CD4-positive, alpha-beta T cell treated with Interleukin-4 for 4 hours (primary cell): ENCODE measurements at places on chromosomes 7 and 10.

GRCh38 chr7:112986256-112987031 is 100.2 kb downstream of the GPR85 start:
- no peak for DNase-seq

DNA sequence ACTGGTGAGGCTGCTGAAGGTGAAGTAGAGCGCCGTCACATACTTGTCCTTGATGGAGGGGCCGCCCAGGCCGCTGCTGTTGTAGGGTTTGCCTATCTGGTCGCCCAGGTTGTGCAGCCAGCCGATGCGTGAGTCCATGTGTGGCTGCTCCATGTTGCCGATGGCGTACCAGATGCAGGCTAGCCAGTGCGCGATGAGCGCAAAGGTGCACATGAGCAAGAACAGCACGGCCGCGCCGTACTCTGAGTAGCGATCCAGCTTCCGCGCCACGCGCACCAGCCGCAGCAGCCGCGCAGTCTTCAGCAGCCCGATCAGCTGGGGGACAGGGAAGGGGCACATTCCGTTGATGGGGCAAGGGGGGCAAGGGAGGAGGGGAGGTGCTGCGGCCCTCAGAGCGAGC is 26.6 kb downstream of the KCNH2 start:
- DNase-seq: no peak

DNA sequence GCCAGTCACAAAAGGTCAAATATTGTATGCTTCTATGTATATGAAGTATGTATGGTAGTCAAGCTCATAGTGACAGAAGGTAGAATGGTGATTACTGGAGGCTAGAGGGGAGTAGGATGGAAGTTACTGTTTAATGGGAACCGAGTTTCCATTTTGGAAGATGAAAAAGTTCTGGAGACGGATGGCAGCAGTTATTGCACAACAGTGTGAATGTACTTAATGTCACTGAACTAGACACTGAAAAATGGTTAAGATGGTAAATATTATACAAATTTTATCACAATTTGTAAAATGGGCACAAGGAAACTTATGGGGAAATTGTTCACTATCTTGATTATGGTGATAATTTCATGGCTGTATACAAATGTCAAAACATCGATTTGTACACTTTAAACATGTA is 284.6 kb downstream of the GFRA1 start:
- no peak for DNase-seq

- DNase-seq: no peak
These were observed 98.5 kb upstream of the INSIG1 start for GRCh38 chr7:155198901-155199845.

DNA sequence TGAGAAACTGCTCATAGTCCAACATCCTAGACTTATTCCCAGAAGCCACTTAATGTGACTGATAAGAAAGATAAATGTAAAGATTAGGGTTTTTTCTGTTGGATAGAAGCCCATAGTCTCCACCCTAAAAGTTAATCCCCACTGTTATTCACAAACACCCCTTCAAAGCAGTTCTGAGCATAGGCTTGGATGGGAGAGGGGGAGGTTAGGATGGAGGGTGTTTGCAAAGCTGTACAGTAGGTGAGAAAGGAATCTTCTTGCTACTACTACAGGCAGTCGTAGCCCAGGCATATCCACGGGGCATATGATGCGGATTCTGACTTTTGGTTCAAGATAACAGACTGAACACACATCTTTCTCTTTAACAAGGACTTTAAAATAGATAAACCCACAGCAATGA is 535.9 kb downstream of the PHTF2 start:
- DNase-seq: no peak

DNA sequence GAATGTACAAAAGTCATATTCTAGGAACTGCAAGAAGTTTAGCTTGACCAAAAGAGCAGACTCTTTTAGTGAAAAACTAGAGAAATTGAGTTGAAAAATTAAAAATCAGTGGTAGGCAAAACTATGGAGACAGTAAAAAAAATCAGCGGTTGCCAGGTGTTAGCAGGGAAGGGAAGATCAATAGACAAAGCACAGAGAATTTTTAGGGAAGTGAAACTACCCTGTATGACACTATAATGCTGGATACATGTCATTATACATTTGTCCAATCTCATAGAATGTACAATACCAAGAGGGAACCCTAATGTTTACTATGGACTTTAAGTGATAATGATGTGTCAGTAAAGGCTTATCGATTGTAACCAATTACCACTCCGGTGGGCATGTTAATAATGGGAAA is 761.9 kb downstream of the MAGI2 start:
- DNase-seq: no peak

DNA sequence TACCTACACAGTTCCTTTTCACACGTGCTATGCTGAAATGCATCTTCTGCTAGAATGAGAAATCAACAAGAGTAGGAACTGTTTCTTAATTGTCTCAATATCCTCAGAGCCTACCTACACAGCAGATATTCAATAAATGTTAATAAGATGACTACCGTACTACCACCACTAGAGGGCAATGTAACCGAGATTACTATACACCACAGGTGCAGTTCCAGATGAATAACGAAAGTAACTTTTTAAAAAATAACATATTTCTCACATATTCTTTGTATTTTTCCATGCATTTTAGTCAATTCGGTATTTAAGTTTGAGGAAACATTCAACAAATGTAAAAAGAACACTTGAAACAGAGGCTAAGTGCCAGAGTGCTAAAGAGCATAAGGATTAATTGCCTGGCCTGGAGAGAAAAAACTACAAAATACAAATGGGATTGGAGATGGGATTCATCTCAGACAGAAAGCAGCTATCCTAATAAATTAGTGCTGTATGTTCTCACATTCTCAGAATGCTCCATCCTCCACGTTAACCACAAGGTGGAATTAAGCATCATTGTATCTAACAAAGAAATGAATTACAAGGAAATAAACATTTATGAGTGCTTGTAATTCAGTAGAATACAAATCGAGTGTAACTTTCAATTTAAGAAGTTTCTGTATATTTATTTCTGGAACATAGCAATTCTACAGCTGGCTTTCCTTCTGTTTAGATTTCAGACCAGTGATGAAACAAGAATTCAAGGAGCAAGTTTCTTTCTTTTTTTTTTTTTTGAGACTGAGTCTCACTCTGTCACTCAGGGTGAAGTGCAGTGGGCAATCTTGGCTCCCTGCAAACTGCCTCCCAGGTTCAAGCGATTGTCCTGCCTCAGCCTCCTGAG is 20.3 kb upstream of the HECTD2 start:
- DNase-seq: peak; percentile 75

DNA sequence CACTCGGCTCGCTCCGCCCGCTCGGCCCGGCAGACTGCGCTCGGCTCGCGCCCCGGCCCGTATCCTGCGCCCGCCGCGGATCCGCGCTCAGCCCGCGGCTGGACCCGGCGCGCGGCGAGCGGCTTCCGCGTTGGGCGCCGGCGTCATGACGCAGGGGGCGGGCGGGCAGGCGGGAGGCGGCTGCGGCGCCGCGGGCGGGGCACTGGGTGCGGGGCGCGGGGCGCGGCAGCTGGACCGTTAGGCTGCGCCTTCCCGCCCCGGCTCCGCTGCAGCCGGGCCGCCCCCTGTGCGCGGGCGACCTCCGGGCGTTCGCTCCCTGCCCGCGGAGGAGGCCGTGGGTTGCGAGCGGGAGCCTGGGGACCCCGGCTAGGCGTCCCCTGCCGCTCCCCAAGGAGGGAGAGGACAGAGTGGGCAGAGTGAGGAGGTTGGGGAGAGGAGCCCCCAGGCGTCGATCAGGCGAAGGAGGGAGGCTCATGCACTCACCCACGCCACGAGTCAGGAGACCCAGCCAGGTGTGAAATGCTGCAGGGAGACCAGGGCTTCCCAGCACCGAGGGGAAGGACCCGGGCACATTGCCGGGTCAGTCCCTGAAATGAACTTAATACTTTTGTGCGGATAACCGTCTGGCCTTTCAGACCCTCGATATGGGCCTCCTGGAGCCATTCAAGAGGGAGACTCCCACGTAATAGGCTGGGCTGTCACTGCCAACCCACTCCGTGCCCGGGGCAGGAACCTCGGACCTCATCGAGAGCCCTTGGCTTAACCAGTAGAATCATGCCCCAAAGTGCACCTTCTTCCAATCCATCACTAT is at the start of gene PIP4K2A:
TSS of gene PIP4K2A (minus strand) at position 100 of the 811 bp plus-strand sequence. CDS start 252 bp downstream, outside the sequence.
- DNase-seq: peak; percentile 60

GRCh38 chr10:5540080-5540479 is 15.3 kb downstream of the CALML3 start:
- DNase-seq: no peak

DNA sequence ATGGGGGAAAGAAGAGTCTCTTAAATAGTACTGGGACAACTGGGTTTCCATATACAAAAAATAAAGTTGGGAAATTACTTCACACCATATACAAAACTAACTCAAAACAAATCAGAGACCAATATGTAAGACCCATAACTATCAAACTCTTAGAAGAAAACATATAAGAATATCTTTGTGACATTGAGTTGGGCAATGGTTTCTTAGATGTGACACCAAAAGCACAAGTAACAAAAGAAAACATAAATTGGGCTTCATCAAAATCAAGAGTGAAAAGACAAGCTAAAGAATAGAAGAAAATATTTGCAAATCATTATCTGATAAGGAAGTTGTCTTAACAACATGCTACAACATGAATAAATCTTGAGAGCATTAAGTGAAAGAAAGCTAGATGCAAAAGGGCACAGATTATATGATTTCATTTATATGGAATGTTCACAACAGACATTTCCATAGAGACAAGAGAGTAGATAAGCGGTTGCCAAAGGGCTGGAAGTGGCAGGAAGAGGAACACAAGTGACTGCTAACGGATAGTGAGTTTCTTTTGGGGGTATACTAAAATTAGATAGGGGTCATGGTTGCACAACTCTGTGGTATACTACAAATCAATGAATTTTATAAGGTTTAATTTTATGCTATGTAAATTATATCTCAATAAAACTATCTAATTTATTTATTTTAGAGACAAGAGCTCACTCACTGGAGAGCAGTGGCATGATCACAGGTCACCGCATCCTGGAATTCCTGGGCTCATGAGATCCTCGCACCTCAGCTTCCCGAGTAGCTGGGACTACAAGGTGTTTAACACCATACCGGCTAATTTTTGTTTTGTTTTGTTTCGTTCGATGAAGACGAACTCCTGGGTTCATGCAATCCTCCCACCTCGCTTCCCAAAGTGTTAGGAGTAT is 35.4 kb downstream of the JMJD1C start:
- no peak for DNase-seq

GRCh38 chr7:71787513-71787912 is 624.6 kb downstream of the CALN1 start:
- DNase-seq: no peak

DNA sequence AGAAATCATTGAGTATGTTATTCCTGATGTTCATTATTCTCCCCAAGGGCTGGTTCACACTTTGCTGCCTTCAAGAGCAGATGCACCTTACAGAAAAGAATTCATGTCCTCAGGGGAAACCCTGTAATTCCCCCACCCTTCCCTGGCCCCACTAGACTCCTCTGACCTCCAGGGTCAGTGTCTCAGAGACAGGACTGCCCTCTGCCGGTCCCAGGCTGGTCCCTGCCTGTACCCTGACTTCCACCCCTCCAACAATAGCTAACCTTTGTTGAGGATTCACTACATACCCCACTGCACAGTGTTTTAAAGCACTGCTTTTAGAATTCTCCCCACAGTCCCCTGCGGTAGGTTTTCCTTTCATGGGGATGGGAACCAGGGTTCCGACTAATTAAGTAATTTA is 4.4 kb upstream of the SEPHS1 start:
- no peak for DNase-seq
